ENCODE measurements at places on chromosomes 11 and 22.
A peak's percentile ranks its signal among the peaks of the same experiment; 100 is the strongest.

DNA sequence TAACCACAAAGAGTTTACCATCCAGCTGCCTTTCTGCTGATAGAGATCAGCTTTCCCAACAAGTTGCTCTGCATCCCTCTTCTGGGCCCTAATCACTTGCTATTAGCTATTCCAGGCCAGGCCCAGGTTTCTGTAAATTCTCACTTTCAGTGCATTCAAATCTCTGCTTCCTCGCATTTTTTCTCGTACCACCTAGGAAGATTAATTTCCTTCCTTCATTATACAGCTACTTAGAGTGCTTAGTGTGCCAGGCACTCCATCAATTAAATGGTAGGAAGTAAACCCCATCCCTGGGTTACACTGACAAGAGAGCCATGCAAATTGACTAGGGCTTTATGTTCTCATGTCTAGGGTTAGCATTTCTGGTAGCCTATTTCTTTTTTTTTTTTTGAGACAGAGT, 9.7 kb downstream of the SIAE start:
- no peak for DNase-seq

DNA sequence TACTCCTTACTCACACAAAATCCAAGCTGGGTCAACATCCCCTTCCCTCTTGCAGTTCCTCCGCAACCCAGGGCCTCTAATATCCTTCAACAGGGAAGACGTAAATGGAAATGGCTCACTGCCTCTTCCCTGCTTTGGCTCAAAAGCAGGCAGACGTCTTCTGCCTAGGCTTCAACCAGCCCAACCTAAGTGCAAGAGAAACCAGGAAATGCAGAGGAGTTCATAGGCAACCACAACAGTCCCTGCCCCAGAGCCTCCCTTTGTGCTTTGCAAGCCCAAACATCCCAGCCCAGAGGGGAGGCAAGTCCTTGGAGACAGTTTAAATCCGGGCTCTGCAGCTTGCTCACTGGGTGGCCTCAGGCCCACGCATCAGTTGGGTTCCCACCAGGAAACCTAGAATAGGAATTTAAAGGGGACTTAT, 33.3 kb downstream of the CD6 start:
- no peak for DNase-seq

DNA sequence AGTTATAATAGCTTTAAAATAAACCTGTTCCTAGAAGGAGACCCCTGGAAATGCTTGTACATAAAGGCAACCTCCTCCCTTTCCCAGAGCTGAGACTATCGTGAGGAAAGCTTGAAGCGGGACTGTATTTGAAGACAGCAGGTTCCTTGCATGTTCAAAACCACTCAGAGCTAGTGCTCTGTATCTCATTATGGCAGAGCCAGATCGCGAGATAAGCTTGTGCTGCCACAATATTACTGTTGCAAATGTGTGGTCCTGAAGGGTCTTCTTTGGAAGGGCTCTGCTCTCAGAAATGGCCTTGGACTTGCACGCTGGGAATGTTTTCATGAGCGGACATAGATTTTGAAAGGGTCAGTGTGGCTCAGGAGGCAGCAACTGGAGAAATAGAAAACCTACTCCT, 168.2 kb downstream of the KIRREL3 start:
- peak; percentile 44 for DNase-seq

DNA sequence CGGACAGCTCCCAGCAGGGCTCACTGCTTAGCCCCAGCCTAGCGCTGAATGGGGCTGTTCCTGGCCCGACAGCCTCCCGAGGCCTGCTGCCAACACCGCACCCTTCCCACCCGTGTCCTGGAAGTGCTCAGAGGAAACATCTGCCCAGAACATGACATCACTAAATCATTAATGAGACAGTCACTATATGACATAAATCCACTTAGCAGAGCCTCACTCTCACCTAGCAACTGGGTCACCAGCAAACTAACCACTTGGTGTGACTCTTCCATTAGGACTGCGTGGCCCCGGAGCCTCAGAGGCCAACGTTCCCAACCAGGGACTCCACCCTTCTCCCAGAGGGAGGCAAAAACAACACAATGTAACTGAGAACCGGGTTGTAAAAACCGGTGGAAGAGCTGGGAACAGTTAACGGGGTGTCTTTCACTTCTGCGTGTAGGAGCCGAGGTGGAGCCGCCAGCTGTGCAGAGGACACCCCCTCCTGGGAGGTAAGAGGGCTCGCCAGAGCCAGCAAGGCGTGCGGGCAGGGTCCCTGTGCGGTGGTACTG, 21.4 kb upstream of the PACSIN2 start:
- DNase-seq: no peak

- peak; percentile 94 for DNase-seq
These were observed at the start of gene TP53I11 for GRCh38 chr11:44950625-44951476. TP53I11 (minus strand) TSS chr11:44950883; CDS start chr11:44938335, 12,548 bp downstream.

DNA sequence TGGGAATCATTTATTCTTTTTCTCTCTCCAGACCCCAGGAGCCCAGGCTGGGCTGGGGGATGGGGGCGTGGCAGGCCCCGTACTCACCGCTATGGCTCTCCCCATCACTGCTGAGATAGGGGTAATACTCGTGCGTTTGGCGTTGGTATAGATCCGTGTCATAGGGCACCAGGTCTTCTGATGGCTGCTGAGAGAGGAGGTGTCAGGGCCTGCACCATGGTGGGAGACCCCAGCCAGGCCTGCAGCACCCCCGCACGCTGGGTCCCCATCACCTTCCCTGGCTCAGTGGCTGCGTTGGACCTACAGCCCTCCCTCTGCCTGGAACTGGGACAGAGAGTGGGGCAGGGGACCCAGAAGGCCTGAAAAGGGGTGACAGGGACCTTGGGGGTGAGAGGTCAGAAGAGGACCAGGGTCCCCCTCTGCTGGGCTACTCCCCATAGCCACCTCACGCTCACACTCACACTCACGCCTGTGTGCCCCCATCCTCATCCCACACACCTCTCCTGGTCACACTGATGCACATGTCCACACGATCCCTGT, 2.7 kb downstream of the SPI1 start:
- DNase-seq: no peak

- DNase-seq: peak; percentile 87
These were observed 40.0 kb upstream of the CREB3L1 start for GRCh38 chr11:46237248-46238077.

DNA sequence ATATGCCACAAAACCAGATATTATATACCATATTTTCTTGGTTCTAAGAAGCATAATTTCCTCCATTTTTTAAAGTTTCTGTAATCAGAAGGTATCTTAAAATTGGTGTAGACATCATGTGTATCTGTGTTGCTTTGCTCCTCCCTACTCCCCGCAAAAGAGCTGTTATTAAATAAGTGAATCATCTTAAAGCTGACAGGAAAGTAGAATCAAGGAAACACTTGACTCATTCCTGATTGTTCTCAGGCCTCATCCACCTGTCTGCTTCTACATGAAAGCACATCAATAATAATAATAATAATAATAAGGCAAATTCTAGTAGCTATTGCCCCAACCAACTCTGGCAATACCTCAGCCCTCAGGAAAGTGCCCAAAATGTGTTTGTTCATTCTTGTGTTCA, 26.2 kb upstream of the GUCY1A2 start:
- DNase-seq: no peak

- no peak for DNase-seq
These were observed 4.2 kb downstream of the SLC25A1 start for GRCh38 chr22:19174106-19175025.

- no peak for DNase-seq
These were observed 279.3 kb upstream of the B3GAT1 start for GRCh38 chr11:134691295-134691873.

DNA sequence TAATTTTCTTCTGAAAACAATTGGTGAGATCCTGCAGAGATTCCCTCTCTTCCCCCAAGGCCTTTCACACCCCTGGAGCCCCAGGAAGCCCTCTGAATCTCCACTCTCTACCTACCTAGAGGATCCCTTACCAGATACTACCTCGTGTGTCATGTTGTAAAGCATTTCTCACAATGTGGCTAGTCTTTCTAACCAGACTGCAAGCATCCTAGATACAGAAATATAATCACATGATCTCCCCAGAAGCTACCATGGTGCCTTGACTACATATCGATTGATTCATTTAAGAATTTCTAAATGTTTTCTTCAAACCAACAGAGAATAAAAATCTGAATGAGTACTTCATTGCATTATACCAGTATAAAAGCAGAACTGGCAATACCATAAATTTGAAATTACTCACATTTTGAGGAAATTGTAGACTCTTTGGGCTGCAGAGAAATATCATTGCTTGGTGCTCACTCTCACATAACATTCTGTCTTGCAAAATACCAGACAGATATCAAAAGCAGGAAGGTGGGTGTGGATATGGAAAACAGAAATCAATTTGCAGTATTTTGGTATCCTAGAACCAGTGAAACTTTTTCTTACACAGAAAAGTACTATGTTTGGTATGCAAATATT, 113.5 kb downstream of the MAML2 start:
- DNase-seq: no peak

GRCh38 chr11:12086271-12087074, 23.9 kb upstream of the MICAL2 start:
- no peak for DNase-seq

DNA sequence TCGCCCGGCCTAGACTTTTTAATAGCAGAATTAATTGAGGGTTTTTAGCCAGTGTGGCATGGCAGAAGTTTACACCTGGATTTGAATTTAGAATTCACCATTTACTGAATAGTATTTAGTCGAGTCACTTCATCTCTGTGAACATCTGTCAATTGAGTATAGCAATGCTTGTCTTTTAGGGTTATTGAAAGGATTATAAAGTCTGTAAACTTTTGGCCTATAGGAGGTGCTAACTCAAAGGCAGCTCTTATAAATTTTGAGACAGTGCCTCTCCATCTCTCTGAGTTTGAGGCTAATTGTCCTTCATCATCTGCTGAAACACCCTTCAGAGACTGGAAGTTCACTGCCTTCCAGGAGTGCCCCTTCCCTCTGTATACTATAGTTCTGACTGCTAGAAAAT, 205.0 kb downstream of the NELL1 start:
- DNase-seq: no peak

- no peak for DNase-seq
These were observed 62.2 kb downstream of the SGSM3 start for GRCh38 chr22:40432625-40433024.

- no peak for DNase-seq
These were observed 14.5 kb downstream of the RGL4 start for GRCh38 chr22:23705358-23705757.

GRCh38 chr11:94968334-94968958, 4.9 kb downstream of the CWC15 start:
- DNase-seq: peak; percentile 34

DNA sequence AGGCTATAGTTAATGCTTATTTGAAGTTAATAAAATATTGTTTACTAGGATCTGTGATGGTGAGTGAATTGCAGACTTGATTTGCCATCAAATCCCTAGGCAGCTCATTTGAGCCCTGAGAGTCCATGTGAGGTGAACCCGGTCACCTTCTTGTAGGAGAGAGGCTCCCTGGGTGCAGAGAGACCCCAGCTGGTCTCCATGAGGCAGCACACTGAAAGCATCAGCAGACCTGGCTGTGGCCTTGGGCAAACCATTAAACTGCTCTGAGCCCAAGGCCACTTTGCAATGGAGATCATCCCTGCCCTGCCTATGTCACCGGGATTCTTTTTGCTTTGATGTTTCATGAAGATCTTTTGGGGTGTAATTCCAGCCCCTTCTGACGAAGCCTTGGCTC, 125.2 kb downstream of the MICAL2 start:
- no peak for DNase-seq

GRCh38 chr11:117172724-117173421, 5.7 kb upstream of the SIDT2 start:
- DNase-seq: peak; percentile 20

DNA sequence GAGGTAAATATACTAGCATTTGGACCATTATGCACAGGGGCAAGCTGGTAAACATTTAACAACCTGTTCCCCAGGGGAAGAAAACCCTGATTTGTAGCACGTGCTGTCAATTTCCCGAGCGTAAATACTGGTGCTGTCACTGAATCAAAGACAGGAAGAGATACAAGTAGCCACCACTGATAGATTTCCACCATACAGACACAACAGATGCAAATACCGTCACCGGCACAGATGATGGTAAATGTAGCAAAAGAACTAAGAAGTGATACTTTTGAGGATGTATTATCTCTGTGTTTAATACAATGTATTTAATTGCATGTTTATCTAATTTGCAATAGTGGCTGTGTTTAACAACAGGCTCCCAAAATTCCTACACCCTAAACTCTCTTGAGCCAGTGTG, 39.6 kb downstream of the SHISAL1 start:
- DNase-seq: no peak

DNA sequence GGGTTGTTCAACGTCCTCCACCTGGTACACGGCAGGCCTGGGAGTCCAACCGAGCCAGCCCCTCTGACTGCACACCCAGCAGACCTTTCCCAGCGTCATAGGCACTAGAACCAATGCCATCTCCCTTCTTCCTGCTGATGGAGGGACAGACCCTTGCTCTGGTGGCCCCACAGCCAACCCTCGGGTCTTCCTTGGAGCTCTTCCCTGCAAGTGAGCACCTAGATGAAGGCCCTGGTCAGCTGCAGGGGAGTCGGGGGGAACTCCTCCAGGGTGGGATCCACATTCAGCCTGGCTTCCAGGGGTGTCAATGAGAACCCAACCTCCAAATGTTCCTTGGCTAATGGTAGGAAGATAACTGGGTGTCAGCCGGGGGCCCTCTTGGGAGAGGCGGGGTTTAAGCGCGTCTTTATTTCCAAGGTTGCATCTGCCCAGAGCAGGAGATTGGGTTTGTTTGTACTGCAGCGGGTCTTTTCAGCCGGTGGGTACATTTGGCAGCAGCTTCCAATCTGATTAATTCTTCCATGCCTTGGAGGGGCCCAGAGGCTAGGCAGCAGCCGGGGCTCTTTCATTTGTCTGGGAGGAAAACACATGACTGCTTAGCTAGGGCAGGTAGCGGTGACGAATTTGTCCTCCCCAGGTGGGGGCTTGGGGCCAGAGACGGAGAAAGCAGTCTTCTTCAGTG, 56.0 kb upstream of the SHISAL1 start:
- DNase-seq: no peak

DNA sequence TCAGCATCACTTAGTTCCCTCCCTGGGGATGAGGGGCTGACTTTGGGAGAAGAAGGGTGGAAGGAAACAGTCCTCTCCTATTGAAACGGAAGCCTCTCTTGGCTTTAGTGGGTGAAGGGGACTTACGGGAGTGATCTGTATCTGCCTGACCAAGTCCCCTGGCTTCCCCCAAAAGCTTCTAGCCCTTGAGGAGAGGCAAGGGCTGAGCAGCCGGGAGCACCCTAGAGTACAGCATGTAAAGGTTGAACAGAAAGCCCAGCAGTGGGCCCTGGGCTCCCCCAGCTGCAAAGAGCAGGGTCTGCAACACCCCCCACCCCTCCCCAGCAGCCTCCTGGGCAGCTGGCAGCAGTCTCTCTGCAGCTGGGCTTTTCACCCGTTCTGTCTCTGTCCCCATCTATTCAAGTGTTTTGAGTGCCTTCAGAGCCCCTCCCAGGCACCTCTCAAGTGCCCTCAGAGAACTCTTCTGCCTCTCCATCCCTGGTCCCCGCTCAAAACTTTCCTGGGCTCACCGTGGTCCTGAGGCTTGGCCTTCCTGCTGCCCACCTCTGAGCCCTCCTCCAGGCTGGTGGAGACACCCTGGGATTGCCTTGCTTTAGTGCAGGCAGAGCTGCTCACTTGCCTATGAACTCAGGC, 2.7 kb downstream of the CAPN5 start:
- DNase-seq: no peak

DNA sequence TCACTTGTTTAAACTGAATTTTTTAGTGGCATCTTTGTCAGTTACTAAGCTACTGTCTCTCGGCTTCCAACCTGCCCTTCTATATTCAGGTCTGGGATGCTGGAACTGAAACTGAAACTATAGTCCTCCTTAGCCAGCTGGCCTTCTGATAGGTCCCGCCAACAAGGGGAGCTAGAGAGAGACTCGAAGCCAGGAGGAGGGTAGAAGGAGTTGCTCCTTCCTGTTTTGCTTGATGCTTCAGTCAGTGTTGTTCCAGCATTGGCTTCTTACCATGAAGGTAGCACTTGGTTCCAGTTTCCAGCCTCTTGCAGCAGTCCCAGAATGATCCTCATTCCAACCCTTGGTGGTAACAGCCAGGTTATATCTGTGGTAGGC, 32.9 kb upstream of the HORMAD2 start:
- DNase-seq: no peak

All from SK-N-SH (cell line).